ENCODE measurements at places on chromosomes 7 and 10. TPM values are rescaled to one million over a fixed set of nuclear protein-coding genes. Genes with fewer than 3 reads are reported as not detected.
A peak's percentile ranks its signal among the peaks of the same experiment; 100 is the strongest.

DNA sequence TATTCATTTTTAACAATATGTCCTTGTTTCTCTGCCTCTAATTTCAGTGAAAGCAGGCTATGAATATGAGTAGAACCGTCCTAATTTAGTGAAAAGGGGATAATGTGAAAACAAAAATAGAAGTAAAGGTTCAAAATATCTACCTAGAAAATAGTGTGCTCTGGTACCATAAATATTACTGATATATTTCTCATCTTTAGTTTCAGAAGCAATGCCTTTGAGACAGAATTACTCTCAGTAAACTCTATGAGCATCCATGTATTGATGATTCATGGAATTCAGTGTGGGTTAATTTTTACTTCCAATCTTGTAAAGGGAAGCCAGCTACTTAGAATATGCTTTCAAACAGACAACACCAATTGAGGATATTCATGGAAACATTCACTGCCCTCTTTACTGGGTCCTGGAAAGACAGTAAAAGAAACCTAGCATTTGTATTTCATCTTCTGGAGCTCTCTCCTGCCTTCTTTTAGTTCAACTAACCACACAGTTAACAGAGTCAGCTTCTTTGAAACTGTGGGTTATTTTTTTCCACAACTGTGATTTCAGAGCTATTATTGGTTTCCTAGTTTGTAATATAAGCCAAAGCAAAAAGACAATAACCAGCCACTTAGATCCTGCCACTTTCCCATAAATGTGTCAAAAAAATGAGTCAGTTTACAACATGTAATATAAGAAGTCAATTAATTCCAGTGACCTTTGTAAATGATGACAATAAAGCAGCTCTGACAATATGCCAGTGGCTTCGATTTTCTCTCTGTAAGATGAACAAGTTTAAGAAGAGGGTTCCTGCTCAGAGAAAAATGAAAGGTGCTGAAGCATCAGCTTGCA is 1.7 kb downstream of the LRRN3 start:
- DNase-seq: no peak

GRCh38 chr10:63054889-63055611 is 78.1 kb upstream of the NRBF2 start:
- DNase-seq: no peak

DNA sequence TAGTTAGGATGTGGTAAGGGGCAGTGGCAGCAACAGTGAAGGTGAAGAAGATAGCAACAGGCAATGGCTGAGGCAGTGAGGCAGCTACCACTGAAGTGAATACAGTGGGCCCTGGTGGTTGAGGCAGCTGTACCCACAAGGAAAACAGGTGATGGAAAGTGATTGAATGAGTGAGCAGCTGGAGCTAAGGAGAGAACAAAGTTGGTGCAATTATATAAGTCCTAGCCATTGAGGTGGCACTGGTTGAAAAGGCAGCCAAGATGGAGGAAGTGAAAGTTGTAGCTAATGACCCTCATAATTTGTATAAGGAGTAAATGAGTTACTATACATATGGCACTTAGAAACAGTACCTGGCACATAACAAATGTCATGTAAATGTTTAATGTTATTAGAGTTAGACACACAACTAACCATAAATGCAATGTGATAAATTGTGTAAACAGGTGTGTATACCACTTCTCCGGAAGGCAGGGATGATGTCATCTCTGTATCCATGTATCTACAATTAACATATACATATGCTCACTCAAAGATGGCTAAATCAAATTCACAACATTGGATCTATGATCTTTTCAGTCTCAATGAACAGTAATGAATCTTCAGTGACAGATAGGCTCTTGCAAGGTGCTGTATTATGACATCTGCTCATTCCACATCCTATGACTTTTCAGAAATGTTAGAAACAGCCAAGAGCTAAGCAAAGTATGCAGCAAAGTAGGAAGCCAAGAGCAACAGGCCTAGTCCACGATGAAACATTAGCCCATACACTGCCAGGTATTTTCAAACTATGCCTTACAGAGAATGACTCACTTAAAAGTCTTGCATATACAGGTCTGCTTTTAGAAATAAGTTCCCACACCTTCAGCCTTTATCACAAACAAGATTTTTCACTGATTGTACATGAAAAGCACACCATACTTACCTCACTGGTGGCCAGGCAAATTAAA is 10.7 kb downstream of the XPNPEP1 start:
- DNase-seq: no peak

DNA sequence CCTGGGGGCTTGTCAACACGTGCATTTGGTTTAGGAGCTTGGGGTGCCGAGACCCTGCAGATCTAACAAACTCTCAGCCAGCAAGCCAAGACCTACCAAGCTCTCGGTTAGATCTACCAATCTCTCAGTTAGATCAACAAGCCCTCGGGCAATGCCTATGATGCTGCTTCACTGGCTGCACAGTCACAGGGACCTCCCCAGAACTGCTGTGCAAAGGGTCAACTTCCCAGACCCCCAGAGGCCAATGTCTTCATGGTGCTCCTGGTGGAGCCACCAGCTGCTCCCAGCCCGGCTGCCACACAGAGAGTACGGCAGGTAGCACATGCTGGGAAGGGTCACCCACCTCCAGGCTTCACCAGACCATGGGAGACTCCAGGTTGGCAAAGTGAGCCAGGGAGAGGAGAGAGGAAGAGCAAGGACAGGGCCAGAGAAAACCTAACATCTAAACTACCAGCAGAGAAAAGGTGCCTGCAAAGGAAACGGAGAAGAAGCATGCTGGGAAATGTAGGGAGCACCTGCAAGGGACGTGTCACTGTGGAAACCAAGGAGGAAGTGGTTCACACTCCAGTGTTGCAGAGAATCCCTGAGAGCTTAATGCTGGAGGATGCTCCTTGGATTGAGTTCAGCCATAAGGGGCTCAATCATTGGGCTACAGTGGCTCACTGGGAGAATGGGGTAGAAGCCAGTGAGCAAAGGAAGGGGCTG is 51.5 kb upstream of the GDF10 start:
- DNase-seq: no peak

DNA sequence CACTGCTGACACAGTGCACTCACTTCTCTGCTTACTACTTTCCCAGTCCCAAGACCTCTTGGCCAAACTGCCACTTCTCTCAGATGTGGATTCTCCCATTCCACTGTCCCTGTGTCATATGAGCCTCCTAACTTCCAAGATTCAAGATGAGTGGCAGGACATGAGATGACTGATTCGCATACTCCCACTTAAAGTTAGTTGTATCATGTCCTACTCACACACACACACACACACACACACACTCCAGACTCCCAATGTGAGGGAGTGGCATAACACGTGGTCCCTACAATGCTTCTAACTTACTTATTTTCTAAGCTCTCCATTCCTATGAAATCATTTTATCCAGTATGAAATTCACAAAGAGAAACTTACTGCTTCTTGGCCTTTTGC is 67.0 kb upstream of the CAV2 start:
- DNase-seq: no peak

DNA sequence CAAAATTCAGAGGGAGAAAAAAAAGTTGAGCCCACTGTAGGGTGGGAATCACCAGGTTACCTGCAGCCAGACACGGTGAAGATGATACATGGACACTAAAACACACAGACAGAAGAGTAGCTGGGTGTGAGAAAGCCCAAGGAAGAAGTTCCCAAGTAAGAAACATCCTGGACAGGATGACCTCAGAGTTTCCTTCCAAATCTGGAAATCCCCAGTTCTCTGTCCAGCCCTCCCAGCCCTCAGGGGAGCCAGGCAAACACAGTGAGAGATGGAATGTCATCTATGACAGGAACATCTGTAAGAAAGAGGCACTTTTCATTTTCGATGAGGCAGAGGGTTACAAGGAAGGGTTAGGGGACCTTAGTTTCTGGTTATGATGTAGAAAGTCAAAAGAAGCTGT is 125.1 kb upstream of the LYZL1 start:
- no peak for DNase-seq

DNA sequence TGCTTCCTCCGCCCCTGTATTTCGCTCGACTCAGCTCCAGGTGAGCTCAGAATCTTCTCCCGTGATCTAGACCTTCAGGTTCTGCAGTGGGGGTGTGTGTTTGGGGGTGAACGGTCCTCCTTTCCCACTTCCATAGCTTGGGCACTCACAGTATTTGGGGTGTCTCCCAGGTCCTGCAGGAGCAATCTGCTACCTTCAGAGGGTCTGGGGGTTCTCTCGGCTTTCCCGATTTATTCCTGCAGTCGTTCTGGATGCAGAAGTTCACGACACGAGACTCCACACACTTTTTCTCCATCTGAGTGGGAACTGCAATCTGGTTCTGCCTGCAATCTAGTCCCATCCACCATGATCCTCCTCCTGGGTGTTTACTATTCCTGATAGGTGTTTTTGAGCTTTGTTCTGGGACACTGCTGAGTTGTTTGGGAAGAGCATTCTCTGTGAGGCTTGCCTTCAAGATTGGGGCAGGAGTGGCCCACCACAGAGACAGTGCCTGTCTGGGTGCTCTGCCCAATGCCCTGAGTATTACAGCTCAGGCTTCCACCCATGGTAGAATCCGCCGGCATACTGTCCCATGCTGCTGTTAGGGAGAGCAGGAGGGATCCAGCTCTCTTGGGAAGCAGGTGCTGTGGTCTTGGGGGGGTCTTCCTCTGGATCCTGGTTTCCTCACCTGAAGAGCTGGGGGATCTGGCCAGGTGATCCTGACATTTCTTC is 29.8 kb downstream of the JAKMIP3 start:
- no peak for DNase-seq

- peak; percentile 69 for DNase-seq
These were observed 25.7 kb upstream of the FAM180A start for GRCh38 chr7:135774284-135774683.

DNA sequence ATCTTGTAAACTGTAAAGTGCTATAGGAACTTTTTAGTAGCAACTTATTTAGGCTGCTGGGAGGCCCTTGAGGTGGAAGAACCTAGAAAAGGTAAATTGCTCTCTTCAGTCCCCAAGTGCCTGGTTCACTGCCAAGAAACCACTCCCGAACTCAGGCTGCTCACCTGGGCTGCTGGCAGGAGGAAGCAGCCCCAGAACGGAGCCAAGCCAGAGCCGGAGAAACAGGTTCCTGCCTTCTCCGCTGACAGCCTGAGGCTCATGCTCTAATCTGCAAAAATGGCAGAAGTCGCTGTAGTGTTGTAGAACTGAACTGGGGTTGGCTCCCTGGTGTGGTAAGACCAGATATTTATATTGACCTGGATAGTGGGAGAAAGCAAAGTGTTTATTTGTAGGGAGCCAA is 136.0 kb downstream of the CUL2 start:
- peak; percentile 64 for DNase-seq

- no peak for DNase-seq
These were observed 125.9 kb downstream of the ADAM12 start for GRCh38 chr10:126262233-126262838.

DNA sequence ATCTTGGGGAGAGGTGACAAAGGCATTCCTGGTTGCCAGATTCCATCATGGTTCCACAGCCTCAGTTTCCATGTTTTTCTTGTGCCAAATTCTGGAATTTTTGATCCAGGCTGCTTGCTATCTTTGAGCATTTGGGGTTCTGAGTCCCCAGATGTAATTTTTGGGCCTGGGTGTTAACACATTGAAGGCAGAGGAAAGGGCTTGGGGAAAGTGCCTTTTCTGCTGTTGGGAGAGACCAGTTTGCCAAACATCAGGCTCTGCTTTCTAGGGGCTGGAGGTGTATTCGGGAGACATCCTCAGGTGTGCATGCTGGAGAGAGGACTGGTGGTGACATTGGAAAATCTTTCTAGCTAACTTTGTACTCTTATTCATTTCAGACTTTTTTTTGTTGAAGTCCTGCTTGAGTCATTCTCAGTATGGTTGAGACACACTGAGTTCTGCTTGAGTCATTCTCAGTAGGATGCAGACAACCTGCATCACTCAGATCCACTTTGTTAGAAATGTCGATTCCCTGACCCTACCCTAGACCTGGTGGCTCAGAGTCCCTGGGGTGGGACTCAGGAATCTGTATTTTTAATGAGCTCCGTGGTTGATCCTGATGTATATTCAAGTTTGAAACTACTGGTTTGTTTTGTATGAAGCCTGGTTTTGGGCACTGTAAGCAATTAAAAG is 101.0 kb downstream of the LRMDA start:
- DNase-seq: no peak

- DNase-seq: no peak
These were observed 53.0 kb downstream of the SMURF1 start for GRCh38 chr7:99090771-99091542.

- peak; percentile 5 for DNase-seq
These were observed 34.1 kb downstream of the SEM1 start for GRCh38 chr7:96675548-96675947.

DNA sequence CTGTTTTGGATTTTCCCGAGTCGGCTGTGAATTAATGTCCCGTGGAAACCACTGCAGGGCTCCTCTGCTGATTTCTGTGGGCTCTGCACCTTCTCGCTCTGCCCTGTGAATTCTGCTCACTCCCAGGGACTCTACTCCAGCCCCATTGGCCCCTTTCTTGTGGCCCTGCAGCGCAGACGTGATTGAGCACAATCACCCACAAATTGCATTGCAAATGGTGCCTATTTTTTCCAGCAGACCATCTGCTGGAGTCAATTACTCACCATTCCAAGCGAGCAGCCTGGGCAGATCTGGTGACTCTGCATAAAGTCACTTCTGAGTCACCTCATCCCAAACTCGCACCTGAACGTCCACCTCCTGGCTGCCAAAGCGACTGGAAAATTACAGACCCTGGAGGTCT is 235.8 kb downstream of the PAXIP1 start:
- DNase-seq: no peak

GRCh38 chr7:36723951-36724664 is at the start of gene AOAH:
TSS of gene AOAH (minus strand) at chr7:36724494. CDS start at chr7:36724148, 346 bp downstream.
- peak; percentile 29 for DNase-seq

Gene COL28A1
- total RNA-seq: 8.1 TPM

Gene AMPH
- total RNA-seq: 10.7 TPM

Gene OPN4
- total RNA-seq: not detected

Gene PKD2L1
- total RNA-seq: not detected

Gene ZNF467
- 4.2 TPM for total RNA-seq

Gene CDNF
- 4.8 TPM for total RNA-seq

Gene MYO3A
- 3.3 TPM for total RNA-seq

Gene NEURL1
- total RNA-seq: 46.2 TPM

Gene HYAL4
- not detected for total RNA-seq

Data from tongue (tissue), 3 donors.